Activated T-cell treated with anti-CD3 and anti-CD28 coated beads, Interleukin-2, amount 50 U/mL, for 72 hours (primary cell): ENCODE measurements at places on chromosomes 12 and 14.

- H3K4me3 ChIP-seq = no peak overlapping the region
- H3K27ac ChIP-seq = no peak overlapping the region
- no peaks in the 10 kb centered on the region for H3K27me3 ChIP-seq
- no peaks in the 10 kb centered on the region for H3K4me1 ChIP-seq
These were observed 20.2 kb downstream of the CEP170B start for GRCh38 chr14:104885031-104885972.

- peak overlapping the region; percentile 51 for H3K4me3 ChIP-seq
- peaks cover 30% of the 10 kb centered on the region for H3K4me1 ChIP-seq
- peak; percentile 23 for DNase-seq
- peaks cover 2% of the 10 kb centered on the region for H3K36me3 ChIP-seq
These were observed 18.6 kb downstream of the PSMC1 start for GRCh38 chr14:90274808-90275457.

- no peaks in the 10 kb centered on the region for H3K4me1 ChIP-seq
- H3K36me3 ChIP-seq = no peaks in the 10 kb centered on the region
- no peak overlapping the region for H3K4me3 ChIP-seq
These were observed 66.3 kb downstream of the OTX2 start for GRCh38 chr14:56744016-56744415.

DNA sequence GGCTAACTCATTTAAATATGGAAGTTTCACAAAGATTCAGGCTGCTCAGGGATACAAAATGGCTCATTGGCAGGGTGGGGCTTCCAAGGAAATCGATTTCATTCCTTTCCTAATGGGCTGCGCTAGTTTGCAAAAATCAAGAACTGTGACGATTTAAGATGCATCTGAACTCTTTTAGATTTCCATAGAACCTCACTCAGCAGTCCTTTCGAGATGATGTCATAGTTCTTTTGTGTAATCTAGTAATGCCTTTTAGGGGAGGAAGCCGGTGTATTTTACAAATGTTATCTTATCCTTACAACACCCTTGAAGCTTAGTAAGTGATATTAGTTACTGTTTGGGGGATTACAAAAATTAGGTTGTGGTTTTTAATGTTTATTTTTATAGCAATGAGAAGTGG lies 239.8 kb downstream of the RGS6 start:
- H3K27ac ChIP-seq = no peak overlapping the region
- no peak overlapping the region for H3K4me3 ChIP-seq
- H3K27me3 ChIP-seq = peaks cover 8% of the 10 kb centered on the region

- H3K36me3 ChIP-seq = no peaks in the 10 kb centered on the region
- no peak for DNase-seq
- no peak overlapping the region for H3K4me3 ChIP-seq
- no peak overlapping the region for H3K27ac ChIP-seq
- no peaks in the 10 kb centered on the region for H3K27me3 ChIP-seq
- H3K4me1 ChIP-seq = no peaks in the 10 kb centered on the region
These were observed 26.9 kb downstream of the TBX3 start for GRCh38 chr12:114656906-114657596.

DNA sequence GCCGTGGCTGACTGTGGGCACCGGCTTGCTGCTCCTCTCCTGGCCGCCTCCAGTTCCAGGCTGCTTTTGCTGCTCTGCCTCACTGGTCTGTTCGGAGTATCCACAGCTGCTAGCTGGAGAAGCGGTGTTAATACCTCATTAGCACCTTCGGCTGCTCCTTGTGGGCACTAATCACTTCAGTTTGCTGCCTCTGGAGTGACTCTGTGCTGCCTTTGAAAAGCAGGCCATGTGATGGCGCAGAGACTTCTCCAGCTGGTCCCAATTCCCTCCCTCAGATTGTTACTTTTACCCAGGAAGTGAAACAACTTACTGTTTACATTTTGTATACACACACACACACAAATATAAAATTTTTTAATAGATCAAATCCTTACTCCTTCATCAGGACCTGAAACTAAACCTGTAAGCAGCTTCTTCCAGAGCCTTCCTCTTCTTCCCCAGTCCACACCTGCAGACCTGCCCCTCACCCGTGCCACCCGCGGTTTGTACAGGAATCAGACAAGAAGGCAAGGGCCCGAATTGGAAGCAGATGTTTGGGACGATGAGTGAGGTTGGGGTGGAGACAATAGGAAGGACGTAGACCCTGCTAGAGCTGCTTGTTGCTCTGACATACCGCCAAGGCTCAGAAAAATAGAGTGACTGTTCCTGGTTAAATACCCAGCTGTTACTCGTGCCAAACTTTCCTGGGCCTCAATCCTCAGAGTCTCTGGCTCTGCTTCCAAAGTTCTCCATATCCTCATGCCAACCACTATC lies 41.5 kb upstream of the LTBP2 start:
- no peak overlapping the region for H3K4me3 ChIP-seq
- no peak for DNase-seq
- H3K27me3 ChIP-seq = no peaks in the 10 kb centered on the region
- H3K36me3 ChIP-seq = no peaks in the 10 kb centered on the region
